Activated CD4-positive, alpha-beta T cell treated with anti-CD3 and anti-CD28 coated beads, Interleukin-2, amount 50 U/mL, for 24 hours (primary cell): ENCODE measurements at places on chromosomes 6 and 20.

DNA sequence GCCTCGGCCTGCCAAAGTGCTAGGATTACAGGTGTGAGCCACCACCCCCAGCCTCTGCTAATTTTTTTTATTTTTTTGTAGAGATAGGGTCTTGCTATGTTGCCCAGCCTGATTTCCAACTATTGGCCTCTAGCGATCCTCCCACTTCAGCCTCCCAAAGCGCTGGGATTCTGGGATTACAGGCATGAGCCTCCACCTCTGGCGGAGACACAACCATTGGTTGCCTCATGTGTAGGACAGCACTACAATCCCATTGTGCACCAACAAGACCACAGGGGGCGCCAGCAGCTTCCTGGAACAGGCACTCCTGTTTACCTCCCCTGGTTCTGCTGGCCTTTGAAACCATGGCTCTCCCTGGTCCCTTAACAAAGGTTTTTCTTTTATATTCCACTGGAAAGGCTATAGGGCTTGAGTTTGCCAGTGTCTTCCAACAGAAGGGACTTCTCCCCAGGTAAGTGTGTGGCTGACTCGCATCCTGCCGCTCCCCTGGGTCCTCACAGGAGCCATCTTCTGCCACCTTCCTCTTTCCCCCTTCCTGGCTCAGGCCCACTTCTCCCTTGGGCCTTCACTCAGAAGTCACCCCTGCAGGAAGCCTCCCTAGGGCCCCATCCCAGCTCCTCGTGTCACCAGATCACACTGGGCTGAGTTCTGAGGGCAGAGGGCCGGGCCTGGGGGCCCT lies 39.2 kb upstream of the TLDC2 start:
- DNase-seq: peak; percentile 15

DNA sequence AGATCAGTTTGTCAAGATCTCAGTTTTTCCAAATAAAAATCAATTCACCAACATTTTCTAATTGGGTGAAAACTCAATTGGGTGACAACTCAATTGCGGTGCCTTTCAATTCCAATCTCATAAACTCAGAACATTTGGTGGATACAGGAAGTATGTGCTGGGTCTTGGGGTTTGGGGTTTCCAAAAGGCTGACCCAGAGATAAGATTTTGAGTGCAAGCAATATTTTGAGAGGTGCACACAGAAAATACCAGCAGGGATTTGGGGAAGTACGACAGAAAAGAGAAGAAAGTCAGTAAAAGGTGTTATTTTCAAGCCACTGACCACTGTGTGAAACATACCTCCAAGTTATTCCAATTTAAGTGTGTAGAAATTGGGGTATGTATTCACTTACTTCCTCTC lies 258.0 kb downstream of the PHACTR1 start:
- no peak for DNase-seq

GRCh38 chr6:20652299-20653084 lies 118.2 kb downstream of the CDKAL1 start:
- no peak for DNase-seq

GRCh38 chr6:56916849-56917551 lies 37.9 kb upstream of the BEND6 start:
- no peak for DNase-seq

DNA sequence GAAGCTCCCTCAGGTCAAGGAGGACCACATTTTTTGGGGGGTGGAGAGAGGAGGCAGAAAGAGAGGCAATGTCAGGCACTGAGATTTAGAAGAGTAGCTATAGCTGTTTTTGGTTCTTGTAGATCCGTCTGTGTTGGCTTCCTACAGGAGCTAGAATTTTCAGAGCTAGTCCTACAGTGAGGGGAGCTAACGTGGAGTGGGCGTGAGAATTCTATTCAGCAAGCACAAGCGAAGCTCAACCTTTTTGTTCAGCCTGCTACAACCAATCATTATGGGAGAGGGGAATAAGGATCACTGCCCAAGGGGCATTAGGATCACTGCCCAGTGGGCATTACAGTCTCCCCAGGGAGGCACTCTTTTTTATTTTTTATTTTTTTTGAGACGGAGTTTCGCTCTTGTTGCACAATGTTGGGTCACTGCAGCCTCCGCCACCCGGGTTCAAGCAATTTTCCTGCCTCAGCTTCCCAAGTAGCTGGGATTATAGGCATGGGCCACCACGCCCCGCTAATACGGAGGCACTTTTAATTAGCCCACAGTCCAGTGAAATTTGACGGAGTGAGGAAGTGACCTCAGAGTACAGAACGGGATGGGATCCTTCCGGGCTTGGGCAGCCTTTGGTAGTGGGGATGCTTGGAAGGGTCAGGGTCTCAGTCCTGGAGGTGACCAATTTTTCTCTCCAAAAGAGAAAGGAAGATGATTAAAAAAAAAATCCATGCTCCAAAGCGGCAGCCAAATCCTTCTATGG lies 1.1 kb upstream of the PANK2 start:
- DNase-seq: no peak

GRCh38 chr6:159089909-159090308 lies 45.1 kb upstream of the TAGAP start:
- DNase-seq: no peak
